ENCODE measurements at places on chromosomes 2 and 18.

GRCh38 chr18:58539659-58540380 is 89.1 kb downstream of the ALPK2 start:
- H3K4me1 ChIP-seq = peaks cover 3% of the 10 kb centered on the region
- H3K36me3 ChIP-seq = no peaks in the 10 kb centered on the region
- no peak overlapping the region for H3K4me3 ChIP-seq
- H3K27ac ChIP-seq = peak overlapping the region; percentile 11

- peak overlapping the region; percentile 48 for H3K4me3 ChIP-seq
- H3K27me3 ChIP-seq = peaks cover 15% of the 10 kb centered on the region
- H3K4me1 ChIP-seq = no peaks in the 10 kb centered on the region
- peak overlapping the region; percentile 91 for H3K27ac ChIP-seq
These were observed 964 bp upstream of the GALNT3 start for GRCh38 chr2:165795011-165795410.

- H3K4me1 ChIP-seq = no peaks in the 10 kb centered on the region
- DNase-seq = no peak
- H3K27me3 ChIP-seq = no peaks in the 10 kb centered on the region
- no peak overlapping the region for H3K27ac ChIP-seq
- no peaks in the 10 kb centered on the region for H3K36me3 ChIP-seq
These were observed 344.6 kb downstream of the KCNJ3 start for GRCh38 chr2:155043097-155043496.

DNA sequence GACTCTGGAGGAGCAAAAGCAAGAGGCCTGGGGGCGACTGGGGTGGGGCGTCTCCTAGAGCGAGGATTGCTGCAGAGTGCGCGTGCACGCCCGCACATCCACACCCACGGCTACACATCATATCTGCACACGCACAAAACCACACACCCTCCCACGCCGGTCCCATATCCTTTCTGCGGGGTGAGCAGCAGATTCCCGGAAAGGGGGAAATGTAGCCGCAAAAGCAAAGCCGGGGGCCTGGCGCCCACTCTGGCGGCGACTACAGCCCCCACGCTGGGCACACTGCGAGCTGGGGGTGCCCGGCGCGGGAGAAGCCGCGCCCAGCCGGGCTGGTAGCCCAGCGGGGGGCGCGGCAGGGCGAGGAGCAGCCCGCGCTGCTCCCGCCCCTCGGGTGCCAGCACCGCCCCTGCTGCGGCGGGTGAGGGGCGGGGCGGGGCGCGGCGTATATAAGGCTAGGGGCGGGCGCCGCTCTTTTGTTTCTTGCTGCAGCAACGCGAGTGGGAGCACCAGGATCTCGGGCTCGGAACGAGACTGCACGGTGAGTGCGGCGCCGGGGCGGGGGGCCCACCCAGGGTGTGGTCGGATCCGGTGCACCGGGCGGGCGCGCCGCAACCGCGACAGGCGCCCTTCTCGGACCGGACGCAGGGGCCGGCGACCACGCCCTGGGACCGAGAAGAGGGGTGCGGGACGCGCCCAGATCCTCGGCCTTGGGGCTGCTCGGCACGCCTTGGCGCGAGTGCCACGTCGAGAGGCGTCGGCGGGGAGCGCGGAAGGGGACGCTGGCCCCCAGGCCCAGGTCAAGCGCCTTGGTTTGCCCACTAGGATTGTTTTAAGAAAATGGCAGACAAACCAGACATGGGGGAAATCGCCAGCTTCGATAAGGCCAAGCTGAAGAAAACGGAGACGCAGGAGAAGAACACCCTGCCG is at the start of gene TMSB10:
Gene TMSB10 (plus strand): TSS at position 476 of the 927 bp plus-strand sequence.
- peak; percentile 93 for DNase-seq
- H3K4me1 ChIP-seq = no peaks in the 10 kb centered on the region
- H3K4me3 ChIP-seq = peak within 1 kb of the TSS; percentile 86
- H3K27ac ChIP-seq = peak within 1 kb of the TSS; percentile 94

DNA sequence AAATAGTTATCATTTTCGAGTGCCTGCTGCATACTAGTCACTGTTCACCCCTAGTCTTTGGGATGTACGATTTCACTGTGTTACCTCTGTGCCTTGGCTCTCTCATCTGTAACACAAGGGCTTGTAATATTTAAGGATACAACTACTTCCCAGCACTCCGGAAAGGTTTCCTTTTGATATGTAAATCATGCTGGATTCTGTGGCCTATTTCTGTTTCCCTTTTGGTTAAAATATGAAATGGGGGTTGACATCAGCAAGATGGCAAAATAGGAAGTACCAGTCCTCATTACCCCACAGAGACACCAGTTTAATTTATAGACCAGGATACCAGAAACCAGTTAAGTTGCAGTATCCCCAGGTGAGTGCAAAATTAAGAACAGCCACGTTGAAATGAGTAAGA is 23.5 kb downstream of the PSMG2 start:
- no peaks in the 10 kb centered on the region for H3K4me1 ChIP-seq
- no peaks in the 10 kb centered on the region for H3K27me3 ChIP-seq
- no peak overlapping the region for H3K4me3 ChIP-seq
- H3K36me3 ChIP-seq = no peaks in the 10 kb centered on the region

DNA sequence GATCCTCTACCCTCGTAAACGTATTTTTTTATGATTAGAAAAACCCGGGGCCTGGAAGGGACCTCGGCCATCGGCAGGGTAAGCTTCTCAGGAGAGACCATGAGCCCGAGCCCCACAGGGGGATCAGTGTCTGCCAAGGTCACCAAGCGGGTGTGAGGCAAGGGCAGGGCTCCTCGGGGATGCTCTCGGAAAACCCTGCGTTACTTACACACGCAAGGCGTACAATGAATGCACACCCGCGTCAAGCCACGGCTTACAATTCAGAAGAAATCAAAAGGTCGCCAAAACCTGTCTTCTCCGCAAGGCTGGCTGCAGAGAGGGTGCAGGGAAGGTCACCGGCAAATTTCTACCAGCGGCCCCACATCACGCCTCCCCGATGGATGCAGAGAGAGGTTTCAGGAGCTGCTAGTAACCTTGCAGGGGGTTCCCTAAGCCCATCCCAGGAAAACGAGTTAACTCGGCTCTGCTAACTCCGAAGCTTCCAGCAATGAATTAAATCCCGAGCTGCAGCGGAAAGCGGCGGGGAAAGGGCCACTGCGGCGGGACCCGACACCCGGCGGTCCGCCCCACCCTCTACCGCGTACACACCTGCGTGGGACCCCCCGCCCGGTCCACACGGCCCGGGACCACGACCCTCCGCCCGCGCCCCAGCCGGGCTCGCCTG is 638 bp downstream of the ST3GAL5 start:
- peaks cover 14% of the 10 kb centered on the region for H3K4me1 ChIP-seq
- H3K4me3 ChIP-seq = peak overlapping the region; percentile 76
- H3K27ac ChIP-seq = peak overlapping the region; percentile 82
- no peaks in the 10 kb centered on the region for H3K27me3 ChIP-seq
- H3K36me3 ChIP-seq = no peaks in the 10 kb centered on the region

GRCh38 chr2:61221819-61222218 is 59.8 kb downstream of the C2orf74 start:
- no peaks in the 10 kb centered on the region for H3K27me3 ChIP-seq
- no peak for DNase-seq
- H3K4me3 ChIP-seq = no peak overlapping the region
- H3K27ac ChIP-seq = no peak overlapping the region
- peaks cover 5% of the 10 kb centered on the region for H3K4me1 ChIP-seq

DNA sequence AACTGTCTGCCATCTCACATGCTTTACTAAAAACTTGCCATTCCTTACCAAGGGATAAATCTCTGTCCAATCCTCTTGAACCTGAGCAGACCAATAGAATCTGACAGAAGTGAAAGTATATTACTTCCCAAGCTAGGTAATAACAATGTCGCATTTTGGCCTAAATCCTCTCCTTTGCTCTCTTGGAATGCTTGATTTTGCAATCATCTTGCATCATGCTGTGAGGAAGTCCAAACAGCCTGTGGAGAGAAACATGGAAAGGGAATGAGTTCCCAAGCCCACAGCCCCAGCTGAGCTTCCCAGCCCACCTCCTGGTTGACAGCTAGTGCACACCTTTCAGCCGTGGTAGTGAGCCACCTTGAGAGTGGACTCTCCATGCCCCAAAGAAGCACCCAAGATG is 540.6 kb downstream of the STK39 start:
- H3K27me3 ChIP-seq = no peaks in the 10 kb centered on the region
- no peaks in the 10 kb centered on the region for H3K36me3 ChIP-seq
- DNase-seq = no peak
- no peaks in the 10 kb centered on the region for H3K4me1 ChIP-seq

GRCh38 chr2:27369471-27370025 is 590 bp downstream of the EIF2B4 start:
- peaks cover 47% of the 10 kb centered on the region for H3K36me3 ChIP-seq
- H3K27me3 ChIP-seq = no peaks in the 10 kb centered on the region
- DNase-seq = no peak
- H3K4me3 ChIP-seq = peak overlapping the region; percentile 80

- DNase-seq = no peak
- H3K27me3 ChIP-seq = no peaks in the 10 kb centered on the region
- peaks cover 13% of the 10 kb centered on the region for H3K4me1 ChIP-seq
- peak overlapping the region; percentile 93 for H3K27ac ChIP-seq
- peak overlapping the region; percentile 45 for H3K4me3 ChIP-seq
- H3K36me3 ChIP-seq = no peaks in the 10 kb centered on the region
These were observed 558 bp upstream of the NEMP2 start for GRCh38 chr2:190535121-190535439.

GRCh38 chr2:134218414-134218813 is 35.5 kb upstream of the MGAT5 start:
- DNase-seq = no peak
- no peak overlapping the region for H3K4me3 ChIP-seq
- H3K4me1 ChIP-seq = peaks cover 22% of the 10 kb centered on the region
- H3K27ac ChIP-seq = no peak overlapping the region
- no peaks in the 10 kb centered on the region for H3K36me3 ChIP-seq

DNA sequence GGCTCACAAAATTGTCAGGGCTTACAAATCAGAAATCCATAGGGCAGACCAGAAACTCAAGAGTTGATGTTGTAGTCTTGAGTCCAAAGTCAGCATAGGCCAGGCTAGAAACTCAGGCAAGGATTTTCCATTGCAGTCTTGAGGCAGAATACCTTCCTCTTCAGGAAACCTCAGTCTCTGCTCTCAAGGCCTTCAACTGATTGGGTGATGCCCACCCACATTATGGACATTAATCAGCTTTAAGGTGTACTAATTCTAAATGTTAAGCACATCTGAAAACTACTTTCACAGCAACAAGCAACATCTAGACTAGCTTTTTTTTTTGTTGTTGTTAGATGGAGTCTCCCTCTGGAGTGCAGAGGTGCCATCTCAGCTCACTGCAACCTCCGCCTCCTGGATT is 31.3 kb upstream of the ZNF512 start:
- no peaks in the 10 kb centered on the region for H3K4me1 ChIP-seq
- no peak overlapping the region for H3K4me3 ChIP-seq
- H3K36me3 ChIP-seq = no peaks in the 10 kb centered on the region
- DNase-seq = no peak
- no peak overlapping the region for H3K27ac ChIP-seq

DNA sequence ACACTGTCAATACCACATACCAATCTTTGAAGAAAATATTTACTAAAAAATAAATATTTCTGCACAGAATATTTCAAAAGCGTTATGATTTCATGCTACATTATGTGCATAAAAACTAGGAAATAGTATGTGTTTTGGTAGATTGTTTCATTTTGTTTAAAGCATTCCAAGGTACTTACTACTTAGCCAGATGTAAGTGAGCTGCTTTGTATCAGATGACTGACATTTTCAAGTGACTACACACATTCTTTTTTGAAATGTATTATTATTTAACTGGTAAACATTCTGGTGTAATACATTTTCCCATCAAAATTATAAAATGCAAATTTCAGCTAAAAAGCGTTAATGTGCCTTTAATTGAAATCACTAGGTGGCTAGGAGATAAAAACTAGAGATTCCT is 21.5 kb downstream of the GCA start:
- H3K36me3 ChIP-seq = no peaks in the 10 kb centered on the region
- H3K4me3 ChIP-seq = no peak overlapping the region
- no peak for DNase-seq
- no peaks in the 10 kb centered on the region for H3K4me1 ChIP-seq

GRCh38 chr18:5543773-5544389 is at the start of gene EPB41L3:
Gene EPB41L3, minus strand, starts transcription at chr18:5543997. Its CDS starts 54,814 bp downstream, at chr18:5489183.
- peak; percentile 26 for DNase-seq
- no peaks in the 10 kb centered on the region for H3K4me1 ChIP-seq
- H3K4me3 ChIP-seq = peak within 1 kb of the TSS; percentile 60
- H3K27me3 ChIP-seq = peaks cover 19% of the 10 kb centered on the region
- peak within 1 kb of the TSS; percentile 82 for H3K27ac ChIP-seq

DNA sequence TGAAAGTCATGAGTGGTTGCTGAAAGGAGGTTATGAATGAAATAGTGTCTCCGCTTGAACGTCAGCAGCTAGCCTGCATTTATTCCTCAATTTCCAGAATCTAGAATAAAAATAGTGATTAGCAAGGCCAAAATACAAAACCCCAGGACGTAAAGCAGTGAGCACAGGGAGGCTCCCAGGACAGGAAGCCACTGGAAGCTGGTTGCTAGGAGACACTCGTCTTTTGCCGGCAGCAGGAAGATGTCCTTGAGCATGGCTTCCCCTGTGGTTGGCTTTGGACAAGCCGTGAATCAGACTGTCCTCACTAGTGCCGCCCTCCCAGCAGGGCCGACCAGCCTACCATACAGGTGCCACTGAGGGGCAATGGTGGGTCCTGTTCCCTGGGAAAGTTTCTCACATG is 374.4 kb downstream of the MTX2 start:
- peaks cover 47% of the 10 kb centered on the region for H3K27me3 ChIP-seq
- no peak overlapping the region for H3K27ac ChIP-seq
- H3K4me1 ChIP-seq = no peaks in the 10 kb centered on the region
- H3K36me3 ChIP-seq = no peaks in the 10 kb centered on the region
- no peak overlapping the region for H3K4me3 ChIP-seq

All from transverse colon (tissue), 4 donors.